Activated naive CD4-positive, alpha-beta T cell treated with anti-CD3 and anti-CD28 coated beads, Interleukin-2, amount 10 ng/mL, durations not matched to agents 7 days and 5 days (primary cell): ENCODE measurements at places on chromosomes 12 and 14.
A peak's percentile ranks its signal among the peaks of the same experiment; 100 is the strongest.

DNA sequence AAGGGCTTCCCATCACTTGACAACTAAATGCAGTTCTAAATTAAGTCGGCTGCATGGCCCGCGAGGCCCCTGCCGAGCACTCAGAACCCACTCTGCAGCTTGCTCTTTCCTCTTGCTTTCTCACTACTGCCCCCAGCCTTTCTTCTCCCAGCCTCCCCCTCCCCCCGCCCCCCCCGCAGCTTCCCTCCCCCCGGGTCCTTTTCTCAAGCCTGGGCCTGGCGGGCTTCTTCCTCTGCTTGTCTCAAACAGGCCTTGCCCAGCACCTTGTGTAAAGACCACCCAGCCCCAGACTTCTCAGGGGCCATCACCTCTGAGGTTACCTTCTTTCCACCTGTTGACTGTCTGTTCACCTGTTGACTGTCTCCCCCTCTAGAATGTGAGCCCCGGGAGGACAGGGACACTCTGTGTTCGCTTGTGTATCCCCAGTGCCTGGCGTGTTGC, 1.1 kb downstream of the CYP46A1 start:
- no peak for DNase-seq

GRCh38 chr14:24693353-24693737, 59.4 kb upstream of the GZMB start:
- no peak for DNase-seq

- DNase-seq, result no peak
These were observed 210.8 kb downstream of the SLC41A2 start for GRCh38 chr12:104747330-104747729.

DNA sequence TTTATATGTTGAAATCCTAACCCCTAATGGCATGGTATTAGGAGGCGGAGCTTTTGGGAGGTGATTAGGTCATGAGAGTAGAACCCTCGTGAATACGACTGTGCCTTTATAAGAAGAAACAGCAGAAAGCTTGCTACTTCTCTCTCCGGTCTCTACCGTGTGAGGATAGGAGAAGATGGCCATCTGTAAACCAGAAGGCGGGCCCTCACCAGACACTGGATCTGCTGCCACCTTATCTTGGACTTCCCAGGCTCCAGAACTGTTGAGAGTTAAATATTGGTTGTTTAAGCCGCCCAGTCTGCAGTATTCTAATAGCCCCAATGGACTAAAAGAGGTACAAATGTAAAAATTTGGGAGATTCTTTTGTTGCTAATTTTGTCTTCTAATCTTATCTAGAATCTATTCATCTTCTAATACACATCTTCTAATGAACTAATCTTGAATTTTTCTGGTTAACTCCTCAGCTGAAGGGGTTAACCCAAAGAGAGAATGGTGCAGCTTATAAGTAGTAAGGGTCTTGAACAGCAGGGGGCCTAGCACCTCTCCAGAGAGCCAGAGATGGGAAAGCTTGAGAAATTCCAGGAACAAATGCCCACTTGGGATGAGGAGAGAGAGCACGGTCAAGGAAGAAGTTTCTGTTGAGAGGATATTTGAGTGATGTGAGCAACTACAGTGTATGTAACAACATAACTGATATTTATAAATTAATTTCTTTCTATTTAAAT, 264.0 kb upstream of the GRIP1 start:
- DNase-seq, result no peak

DNA sequence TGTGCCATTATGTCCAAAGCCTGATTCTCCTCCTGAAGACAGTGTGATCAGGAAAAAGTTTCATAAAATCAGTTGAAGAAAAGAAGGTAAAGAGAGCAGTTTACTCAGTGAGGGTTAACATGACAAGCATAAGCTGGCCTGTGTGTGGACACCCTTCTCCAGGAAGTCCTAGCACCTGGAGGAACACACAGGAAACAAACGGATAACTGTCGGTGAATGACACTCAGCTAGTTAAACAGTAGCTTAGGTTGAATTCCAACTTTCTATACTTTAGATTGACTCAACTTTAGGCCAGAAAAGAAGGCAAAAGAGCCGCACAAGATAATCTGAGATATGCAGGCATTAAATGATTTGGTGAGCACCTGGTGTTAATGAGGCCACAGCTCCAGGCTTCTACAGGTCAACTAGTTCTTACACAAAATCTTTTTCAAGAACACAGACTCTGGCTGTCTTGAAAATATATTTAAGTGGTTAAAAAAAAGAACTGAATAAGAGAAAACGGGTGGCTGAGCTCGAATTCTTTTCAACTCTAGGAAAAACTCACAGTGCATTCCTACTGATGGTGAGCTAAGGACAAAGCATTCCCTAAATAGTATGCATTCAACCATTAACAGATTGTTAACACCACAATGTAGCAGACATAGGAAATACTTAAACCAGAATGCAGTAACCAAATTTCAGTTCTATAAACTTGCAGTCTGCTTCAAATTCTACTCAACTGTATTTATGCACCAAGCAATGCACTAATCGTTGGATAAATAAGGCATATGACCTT, 56.9 kb upstream of the TSPAN8 start:
- no peak for DNase-seq

DNA sequence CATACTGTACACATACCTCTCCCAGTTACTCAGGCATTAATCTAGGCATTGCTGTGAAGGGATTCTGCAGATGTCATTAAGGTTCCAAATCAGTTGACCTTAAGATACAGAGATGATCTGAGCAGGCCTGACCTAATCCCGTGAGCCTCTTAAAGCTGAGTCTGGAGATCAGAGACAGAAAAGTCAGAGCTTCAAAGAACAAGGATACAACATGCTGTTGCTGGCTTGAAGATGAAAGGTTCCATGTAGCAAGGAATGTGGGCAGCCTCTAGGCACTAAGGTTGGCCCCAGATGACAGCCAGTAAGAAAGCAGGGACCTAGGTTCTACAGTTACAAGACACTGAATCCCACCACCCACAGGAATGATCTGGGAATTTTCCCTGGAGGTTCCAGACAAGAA, 81.1 kb downstream of the MAP1LC3B2 start:
- DNase-seq, result no peak

DNA sequence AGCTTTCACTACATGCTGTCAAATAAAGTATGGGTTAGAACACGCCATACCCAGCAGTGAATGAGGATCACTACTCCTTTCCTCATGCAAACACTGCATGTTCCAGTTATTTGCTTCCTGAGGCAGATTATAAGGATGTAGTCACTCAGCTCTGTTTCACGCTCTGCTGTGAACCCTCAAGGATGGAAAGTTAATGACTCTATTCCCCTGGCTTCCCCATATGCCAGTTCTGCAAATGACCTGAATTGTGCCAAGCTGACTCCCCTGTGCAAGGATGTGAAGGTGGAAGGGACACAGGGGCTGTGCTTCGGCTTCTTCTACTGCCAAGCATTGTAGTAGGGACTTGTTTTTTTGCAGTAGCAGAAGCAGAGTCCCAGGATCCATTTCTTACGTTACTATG, 6.8 kb downstream of the IFI27L1 start:
- DNase-seq, result no peak

DNA sequence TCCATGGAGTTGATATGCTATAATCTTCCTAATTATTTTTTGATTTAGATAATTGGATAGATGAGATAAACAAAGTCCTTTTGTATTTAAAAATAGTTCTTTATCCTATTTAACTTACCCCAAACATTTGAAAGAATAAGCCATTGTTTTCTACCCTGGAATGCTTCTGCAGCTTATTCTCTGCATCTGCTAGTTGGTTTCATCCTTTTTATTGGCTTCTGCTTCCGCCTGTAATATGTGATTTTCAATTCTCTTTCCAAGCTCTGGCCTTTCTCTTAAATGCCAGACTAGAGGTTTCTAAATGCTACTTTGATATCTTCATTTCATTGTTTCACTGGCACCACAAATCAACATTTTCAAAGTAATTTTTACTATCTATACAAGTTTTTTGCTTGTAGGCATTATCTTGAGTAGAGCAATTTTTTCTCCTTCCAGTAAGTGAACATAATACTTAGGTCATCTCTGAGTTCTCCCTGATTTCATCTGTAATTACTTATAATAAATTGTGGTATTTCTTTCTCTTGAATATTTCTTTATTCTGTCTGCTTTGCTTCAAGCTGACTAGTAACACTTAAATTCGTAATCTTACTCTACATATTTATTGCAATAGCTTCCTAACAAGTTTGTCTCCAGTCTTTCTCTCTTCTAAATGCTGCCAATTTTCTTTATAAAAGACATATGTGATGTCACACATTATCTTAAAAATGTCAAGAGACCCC, 958.4 kb downstream of the SLC6A15 start:
- no peak for DNase-seq

- no peak for DNase-seq
These were observed 993.2 kb downstream of the BCL11B start for GRCh38 chr14:98278800-98279199.

- DNase-seq, result no peak
These were observed 13.3 kb upstream of the BTG1 start for GRCh38 chr12:92158796-92159439.

DNA sequence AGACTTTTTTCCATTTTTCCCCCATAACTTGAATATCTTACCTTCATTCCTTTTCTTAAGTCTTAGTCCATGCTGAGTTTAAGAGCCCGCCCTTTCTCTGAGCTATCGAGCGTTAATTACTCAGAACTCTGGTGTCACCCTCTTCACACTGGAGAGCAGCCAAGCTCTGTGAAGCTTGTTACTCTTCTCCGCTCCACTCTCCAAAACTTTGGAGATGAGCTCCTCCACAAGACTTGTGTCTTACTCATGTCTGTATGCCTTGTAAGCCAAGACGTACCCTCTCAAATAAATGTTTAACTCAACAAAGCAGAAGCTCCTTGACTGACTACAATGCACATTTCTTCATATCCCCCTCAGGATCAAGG, 54.7 kb downstream of the DICER1 start:
- DNase-seq, result no peak

DNA sequence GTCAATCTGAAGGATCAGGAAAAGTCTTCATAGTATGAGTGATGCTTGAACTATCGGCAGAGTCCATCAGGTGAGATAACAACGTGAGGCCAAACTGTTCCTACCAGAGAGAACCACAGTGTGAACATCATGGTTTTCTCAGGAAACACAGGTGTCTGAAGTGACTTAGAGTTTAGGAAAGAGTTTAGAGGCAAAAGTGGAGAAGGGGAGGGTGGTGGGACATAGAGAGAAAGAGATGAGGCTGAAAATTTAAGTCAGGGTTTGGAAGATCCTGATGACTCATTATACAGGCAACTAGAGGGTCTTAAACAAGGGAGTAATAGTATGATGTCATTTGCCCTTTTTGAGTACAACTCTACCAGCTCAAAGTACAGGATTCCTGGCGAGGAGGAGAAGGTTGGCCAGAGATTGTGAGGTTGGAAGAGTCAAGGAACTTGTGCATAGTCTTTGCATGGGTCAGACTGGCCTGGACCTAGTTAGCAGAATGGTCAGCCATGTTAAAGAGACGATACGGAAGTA, 16.0 kb downstream of the CPNE8 start:
- DNase-seq, result no peak

DNA sequence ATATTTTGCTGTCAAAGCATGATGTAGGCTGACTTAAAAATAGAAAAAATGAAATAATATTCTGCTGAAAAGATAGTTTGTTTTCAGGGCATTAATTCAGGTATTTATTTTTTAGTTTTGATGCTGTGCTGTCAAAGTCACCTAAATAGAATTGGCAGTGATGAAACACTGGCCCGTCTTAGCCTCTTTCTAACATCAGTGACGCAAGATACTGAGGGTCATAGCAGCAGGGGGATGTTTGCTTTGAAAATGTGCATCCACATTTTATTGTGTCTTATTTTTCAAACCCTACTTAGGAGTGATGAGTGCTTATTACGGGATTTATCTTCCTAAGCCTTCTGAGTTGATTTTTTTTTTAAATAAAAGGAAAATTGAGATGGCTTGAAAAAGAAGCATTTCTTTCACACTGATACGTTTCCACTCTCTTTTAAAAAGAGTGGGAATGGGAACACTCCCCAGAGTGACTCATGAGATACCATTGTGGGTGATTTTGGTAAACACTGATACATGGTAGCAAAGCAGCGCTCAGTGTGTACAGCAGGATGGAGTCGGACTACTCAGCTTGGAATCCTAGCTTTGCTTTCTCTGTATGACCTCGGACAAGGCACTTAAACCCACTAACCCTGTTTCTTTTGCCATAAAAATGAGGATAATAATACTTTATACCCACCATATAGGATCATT, 290.8 kb downstream of the ERC1 start:
- DNase-seq, result no peak

GRCh38 chr12:103529306-103529705, 33.5 kb upstream of the C12orf42 start:
- no peak for DNase-seq

DNA sequence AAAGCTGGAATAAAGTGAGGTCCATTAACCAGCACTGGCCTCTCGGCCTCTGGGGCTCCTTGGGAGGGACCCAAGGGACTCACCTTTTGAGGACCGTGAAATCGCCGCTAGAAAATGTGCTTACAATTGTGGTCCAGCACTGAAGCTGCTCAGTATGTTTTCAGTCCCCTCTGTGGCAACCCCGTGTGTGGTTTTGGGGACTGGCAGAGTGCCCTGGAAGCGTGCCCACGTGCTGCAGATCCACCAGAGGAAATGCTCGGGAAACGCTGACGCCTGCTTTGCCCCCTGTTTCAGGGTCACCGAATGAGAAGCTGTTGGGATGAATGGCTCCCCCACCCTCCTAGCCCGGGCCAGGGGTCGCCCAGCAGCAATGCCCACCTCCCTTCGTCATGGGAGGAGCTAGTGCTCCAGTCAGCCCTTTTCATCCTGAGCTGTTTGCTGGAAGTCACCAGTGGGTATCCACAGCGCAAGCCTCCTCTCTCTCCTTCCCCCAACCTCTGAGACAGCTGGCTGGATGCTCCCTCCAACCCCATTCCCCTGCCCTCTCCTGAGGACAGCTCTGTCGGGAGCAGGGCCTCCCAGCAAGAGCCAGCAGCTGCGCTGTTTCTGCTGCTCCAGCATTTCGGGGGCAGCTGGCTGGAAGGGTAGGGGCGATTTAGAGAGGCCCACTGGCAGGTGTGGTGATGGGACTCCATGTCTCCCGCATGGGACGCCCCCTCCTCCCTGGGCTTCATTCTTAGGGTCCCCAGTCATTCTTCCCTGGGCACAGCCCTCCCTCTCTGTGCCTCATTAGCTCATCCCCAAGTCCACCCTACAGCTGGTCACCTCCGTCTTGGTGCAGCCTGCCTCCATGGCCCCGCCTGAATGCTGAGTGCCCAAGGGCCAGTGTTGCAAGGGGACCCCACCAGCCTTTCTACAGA, 33.2 kb upstream of the PPP1R13B start:
- no peak for DNase-seq

DNA sequence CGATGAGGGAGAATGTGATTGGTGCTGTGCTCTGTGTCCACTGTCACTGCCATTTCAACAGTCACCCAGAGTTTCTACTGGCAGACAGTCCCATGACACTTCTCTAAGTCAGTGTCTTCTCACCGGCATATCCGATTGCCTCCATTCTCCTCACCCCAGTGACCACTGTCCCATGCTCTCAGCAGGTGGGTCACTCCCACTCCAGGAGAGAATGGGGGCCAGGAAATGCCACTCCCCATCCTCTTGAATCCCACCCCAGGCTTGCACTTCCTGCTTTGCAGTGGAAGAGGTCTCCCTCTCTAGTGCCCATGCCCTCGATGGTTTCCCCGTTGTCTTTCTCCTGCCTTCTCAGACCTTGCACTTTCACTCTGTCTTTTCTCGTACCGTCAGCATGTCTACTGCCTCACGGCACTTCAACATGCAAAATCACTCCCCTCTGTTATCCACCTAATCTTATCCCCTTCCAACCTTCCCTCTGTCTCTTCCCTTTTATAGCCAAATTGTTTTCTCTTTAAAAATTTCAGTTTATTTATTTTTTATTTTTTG, 2.2 kb upstream of the EP400 start:
- DNase-seq, result peak; percentile 24
